ENCODE measurements at places on chromosomes 4 and X.

DNA sequence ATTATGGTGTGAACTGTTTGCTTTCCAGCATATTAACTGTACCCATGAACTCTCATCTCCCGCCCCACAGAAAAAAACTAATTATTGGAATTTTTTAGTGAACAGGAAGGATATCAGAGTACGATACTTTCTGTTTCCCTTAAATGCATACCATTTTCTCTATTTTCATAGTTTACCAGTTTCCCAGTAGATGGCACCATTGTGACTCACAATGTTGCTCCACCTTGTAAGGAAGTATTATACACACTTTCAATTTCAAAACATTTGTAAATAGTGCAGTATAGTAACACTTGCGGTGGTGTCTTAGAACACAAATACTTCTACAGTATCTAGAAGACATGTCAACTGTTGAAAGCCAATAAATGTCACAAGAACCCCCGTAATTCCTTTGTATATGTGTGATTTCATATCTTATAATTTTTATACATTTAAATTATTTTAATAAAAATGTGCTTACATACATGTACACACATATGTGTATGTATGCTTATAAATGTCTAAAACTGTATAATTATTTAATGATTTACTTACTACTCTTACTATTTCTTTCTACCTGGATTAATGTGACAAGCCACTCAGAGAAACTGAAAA is 167.3 kb downstream of the SLIT2 start:
- no peak for DNase-seq

GRCh38 chr4:71857713-71858451 is 74.0 kb upstream of the GC start:
- DNase-seq = no peak

DNA sequence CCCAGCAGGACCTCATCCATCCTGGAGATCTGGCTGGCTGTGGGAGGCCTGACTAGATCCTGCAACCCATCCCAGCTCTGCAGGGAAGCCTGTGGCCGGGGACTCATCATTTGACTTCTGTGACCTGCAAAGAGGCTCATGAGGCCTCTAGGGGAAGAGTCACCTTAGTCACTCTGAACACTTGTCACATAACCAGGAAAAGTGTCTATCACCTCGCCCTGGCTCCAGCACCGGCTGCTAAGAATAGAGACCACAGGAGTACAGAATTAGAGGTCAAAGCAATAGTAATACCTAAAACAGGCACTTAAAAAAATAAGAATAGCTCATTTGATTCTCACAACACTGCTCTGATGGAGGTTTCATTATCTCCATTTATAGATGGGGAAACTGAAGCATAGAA is 3.8 kb upstream of the NSG1 start:
- DNase-seq = no peak

DNA sequence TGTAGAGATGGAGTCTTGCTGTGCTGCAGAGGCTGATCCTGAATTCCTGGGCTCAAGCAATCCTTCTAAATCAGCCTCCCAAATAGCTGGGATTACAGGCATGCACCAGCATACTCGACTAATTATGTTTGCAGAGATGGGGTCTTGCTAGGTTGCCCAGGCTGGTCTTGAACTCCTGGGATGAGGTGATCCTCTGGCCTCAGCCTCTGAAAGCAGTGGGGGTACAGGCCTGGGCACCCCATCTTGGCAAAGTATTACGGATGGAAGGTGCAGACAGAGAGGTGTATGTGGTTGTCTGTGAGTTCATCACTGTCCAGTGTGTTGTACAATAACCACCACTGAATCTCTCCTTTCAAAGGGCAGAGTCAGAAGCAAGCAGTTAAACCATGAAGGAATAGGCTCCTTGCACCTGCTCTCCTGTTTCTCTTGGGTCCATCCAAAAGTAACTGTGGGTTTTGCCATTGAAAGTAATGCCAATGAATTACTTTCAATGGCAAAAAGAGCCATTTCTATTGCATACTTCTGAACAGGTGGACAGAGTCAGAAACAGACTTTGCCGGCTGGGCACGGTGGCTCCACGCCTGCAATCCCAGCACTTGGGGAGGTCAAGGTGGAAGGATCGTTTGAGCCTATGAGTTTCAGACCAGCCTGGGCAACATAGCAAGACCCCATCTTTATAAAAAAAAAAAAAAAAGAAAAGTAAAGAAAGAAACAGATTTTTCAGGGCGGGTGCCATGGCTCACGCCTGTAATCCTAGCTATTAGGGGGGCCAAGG is 7.0 kb upstream of the AKAP17A start:
- no peak for DNase-seq

Measured in stimulated activated CD8-positive, alpha-beta memory T cell treated with anti-CD3 and anti-CD28 coated beads, Interleukin-4, amount 100 ng/mL, for 1 hour (primary cell).